ENCODE measurements at places on chromosomes 6 and 20.

DNA sequence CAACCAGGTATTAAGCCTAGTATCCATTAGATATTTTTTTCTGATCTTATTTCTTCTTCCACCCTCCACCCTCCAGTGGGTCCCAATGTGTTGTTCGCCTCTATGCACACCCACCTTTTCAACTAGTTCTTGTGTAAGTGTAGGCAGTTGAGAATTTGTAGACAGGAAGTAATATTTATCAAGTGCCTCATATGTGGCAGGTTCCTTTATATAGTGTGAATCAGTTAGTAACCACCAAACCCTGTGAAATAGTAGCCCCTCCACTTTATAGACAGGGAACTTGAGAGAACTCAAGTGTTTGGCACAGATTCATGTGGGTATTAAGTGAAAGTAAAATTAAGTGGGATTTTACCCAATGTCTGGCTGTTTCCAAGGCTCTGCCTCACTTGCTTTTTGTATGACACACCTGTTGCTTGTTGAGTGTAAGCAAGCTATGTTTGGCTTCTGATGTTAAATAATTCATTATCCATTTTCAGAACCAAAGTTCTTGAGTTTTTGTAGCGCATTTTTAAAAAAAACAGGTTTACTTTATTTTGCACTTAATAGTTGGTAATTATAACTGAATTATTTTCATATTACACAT, 24.8 kb downstream of the AFDN start:
- no peak for DNase-seq

DNA sequence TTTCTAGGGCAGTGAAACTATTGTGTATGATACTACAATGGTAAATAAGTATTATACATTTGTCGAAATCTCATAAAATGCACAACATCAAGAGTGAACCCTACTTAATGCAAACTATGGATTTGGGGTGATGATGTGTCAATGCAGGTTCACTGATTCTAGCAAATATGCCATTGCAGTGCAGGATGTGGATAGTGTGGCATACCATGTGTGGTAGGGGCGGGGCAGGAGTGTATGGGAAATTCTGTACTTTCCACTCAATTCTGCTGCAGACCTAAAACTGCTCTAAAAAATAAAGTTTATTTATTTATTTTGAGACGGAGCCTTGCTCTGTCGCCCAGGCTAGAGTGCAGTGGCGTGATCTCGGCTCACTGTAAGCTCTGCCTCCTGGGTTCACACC, 44.3 kb downstream of the ABHD12 start:
- no peak for DNase-seq

DNA sequence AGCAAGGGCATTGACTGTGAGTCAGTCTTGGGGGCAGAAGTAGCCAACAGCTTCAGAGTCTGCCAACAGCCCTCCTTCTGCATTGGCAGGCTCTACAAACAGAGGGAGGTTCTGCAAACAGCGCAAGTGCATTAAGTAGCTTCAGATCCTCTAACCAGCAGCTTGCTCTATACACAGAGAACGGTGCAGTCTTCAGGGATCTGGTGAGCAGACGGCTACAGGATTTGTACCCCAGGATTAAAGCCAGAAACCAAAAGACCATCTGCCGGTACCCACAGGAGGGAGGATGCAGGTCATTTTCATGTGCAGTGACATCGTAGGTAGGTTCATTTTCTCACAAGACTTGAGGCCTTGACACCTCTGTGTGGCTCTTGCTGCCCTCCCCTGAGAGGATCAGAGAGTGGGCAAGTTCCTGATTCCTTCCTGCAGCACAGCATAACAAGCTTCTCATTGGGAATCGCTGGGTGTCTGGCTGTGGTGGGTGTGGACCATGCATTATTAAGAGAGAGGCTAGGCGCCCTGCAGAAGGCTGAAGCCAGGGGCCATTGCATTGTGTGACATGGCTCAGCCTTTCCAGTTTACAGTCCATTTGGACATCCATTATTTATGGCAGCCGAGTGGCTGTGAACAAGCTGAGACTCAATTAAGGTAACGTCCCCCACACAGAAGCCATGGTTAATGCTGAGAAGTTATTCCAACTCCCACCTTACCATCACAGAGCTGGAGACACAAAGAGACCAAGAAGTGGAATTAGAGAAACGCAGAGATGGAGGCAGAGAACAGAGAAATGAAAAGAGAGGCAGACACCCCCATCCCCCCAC, 250.0 kb downstream of the LRFN2 start:
- no peak for DNase-seq

DNA sequence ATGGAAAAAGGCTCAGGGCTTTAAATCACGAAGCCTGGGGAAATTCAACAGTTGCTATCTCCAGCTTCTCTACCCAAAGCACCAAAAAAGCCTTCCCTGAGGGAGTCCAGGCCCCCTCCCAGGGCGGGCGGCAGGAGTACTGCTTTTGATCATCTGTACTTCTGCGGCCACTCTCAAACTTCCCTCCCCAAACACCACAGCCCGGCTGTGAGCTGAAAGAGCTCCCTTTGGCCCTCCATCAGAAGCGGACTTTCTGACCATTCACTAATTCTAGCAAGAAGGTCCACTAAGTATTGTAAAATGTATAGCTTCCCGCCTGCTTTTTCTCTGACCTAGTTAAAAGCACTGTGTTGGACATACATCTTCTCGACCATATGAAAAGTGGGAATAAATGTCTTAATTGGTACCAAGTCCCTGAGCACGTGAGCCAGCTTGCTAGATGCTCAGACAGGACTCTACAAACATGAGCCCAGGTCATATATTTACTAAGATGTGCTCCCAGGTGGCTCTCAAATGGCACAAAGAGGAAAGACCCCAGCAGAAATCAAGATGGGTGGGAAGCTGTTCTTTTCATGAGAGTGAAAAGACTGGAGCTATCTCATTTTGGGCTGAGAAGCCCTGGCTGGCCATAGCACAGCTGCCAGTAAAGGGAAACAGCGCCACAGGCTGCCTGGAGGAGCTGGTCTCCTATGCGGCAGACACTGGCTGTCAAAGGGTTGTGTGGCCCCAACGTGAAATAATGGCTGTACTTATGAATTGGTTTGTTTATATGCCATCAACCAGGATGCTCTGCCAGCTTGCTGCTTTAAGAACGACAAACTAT, 58.6 kb downstream of the GFOD1 start:
- no peak for DNase-seq

- DNase-seq: no peak
Measured at GRCh38 chr6:137736048-137736818, 130.8 kb upstream of the TNFAIP3 start.

DNA sequence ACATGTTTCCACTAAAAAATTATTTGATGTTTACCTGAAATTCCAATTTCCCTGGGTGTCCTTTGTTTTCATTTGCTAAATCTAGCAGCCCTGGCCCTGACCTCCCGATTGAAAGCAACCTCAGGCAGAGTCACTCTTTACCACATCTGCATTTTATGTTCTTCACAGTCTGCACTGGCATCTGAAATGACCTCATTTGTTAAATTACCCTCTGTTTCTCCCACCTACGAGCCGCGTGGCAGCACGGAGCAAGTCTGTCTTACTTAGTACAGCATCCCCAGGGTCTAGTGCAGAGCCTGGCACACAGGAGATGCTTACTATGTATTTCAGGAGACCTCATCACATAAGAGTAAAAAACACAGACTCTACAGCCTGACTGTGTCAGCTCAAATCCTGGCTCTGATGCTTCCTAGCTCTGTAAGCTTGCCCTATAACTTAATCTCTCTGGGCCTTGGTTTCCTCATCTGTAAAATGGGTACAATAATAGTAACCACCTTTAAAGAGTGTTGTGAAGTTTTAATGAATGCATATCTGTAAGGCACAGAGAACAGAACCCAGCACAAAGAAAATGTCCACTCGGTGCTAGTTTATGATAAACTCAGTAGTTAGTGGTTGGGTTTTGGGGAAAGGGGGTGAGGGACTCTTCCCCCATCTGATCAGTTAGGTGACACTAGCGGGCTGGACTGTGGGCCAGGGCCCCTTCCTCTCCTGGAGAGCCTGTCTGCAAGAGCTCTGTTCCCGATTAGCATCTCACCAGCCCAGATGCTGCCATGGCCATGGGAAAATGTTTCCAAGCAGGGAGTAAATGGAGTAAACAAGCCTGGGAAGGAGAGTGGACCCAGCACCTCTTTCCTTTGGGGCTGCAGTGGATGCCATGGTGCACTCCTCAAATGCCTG, 88.2 kb downstream of the PREX1 start:
- DNase-seq: no peak

GRCh38 chr20:47224300-47224791, 132.2 kb downstream of the ZMYND8 start:
- no peak for DNase-seq

Data from T47D (cell line).